ENCODE measurements at places on chromosomes 1 and 21.

DNA sequence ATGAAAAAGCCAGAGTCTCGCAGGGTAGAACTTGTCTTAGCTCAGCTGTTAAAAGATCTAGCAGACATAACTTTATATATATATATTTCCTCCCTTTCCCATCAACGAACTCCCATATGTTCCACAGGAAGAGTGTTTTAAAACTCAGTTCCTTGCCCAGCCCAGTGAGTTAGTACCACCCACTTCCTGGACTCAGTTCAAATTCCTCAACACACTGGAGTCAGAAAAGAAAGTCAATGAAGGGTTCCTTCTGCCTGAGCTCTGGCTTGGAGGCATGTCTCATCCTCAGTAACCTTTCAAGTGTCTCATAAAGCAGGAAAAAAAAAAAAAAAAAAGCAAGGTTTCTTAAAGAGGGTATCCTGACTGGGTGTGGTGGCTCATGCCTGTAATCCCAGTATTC, 15.6 kb downstream of the TPM3 start:
- DNase-seq, result no peak

- no peak for DNase-seq
These were observed 96.6 kb upstream of the KIAA1614 start for GRCh38 chr1:180816132-180816531.

DNA sequence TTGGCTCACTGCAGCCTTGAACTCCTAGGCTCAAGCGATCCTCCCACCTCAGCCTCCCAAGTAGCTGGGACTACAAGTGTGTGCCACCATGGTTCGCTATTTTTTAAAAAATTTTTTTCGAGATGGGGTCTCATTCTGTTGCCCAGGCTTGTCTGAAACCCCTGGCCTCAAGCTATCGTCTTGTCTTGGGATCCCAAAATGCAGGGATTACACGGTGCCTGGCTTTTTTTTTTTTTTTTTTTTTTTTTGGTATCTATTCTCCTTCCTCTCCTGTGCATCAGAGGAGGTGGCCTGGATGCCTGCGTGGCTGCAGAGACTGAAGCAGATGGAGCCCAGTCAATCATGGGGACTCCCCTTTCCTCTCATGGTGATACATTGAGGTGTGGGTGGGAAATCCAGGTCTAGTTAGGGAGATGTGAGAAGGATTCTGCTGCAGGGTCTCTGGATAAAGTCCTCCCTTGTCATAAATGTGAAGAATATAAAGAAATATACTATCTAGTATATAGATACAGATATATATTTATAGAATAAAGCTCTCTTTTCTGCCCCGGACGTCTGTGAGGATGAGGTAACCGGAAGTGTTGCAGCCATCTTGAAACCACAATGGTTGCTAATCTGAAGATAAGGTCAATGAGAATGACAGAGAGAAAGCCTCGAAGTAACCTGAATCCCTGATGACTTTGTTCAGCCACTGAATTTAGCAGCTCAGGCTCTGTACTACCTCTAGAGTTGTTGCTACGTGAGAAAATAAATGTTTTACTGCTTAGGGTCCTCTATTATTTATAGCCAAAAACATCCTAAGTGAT, 19.5 kb upstream of the RGSL1 start:
- DNase-seq, result no peak

DNA sequence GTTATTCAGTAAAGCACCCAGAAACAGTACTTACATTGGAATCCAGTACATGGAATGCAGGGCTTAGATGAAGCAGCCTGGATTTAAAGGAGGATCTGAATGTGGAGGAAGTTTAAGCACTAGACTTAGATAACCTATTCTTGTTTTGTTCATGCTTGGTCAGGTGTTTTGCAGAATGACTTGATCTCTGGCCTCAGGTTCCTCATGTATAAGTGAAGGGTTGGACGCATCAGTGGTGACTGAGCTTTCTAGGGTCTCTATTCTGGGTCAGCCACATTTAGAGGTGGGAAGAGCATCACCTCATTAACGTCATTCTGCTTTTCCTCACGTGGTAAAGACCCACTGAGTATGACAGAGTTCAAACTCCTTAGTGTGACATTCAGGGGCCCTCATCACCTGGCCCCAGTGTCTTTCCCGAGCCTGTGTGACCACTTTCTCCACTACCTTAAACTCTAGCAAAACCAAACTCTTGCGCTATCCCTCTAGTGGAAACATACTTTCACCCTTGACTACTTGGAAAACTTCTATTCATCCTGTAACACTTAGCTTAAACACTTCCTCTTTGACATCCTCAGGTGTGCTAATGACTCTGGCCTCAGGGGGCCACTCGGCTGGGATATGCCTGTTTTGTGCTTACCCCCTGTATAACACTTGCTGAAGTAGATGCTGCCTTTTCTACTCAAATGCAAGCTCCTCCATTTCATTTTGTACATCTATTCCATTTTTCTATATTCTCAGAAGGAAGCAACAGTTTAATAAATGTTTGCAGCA, 871 bp upstream of the ERICH3 start:
- no peak for DNase-seq

GRCh38 chr1:245310571-245311531, 156.1 kb downstream of the KIF26B start:
- no peak for DNase-seq

DNA sequence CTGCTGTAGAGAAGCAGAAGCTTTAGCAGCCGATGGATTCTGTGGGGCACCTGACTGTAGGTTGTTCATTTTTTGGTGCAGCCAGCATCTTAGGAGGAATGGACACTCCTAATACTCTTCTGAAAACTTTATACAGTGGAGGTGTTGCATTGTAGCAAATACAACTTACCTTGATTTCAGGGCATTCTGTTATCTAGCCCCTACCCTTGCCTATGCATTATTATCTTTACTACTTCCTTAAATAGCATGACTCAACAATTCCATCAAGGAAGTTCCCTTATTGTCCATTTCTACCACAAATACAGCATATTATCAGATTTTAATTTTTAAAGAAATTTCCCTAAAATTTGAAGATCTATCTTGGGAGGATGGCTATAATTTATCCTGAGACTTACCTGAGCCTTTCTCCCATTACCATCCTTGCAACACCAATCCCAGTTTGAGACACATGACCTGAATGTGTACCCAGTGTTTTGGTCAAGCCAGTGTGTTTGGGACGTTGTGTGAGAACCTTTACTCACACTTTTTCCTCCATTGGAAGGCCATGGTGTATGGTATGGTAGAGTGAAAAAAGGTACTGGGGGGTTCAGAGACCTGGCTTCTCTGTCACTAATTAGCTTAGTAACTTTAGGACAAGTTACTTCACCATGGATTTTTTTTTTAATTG, 9.2 kb downstream of the POU2F1 start:
- no peak for DNase-seq

DNA sequence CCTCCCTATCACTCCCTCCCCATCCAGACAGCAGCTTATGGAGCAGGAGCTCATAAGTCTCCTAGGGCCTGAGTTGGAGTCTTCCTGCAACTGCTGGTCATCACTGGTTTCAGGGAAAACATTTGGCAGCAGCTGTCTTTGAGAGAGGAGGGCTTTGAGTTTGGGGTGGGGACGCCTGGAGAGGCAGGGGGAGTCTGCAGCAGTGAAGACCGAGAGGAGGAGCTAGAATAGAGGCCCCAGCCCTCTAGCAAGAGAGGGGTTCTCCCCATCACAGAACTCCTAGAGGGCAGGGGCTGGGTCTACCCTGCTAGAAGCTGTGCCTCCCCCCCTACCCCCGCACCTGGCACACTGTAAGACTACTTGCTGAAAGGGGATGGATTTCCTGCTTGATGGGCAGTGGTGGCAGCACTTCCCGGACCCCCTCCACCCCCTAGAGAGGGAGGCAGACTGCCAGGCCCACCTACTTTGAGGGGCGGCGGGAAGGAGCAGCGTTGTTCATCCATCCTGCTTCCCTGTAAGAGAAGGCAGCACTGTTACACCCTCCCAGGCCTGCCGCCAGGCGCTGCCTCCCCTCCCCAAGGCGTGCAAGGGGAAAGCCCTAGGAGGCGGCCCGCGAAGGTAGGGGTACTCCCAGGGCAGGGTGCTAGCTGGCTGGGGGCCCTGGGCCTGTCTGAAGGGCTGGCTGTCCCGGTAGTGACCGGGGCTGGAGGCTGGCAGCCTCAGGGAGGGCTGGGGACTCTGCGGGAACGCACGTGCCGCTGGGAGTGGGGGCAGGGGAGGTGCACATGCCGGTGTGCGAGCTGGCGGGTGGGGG, 50.4 kb downstream of the RAP1GAP start:
- DNase-seq, result no peak

GRCh38 chr21:34771512-34772028, 102.8 kb downstream of the CLIC6 start:
- no peak for DNase-seq

DNA sequence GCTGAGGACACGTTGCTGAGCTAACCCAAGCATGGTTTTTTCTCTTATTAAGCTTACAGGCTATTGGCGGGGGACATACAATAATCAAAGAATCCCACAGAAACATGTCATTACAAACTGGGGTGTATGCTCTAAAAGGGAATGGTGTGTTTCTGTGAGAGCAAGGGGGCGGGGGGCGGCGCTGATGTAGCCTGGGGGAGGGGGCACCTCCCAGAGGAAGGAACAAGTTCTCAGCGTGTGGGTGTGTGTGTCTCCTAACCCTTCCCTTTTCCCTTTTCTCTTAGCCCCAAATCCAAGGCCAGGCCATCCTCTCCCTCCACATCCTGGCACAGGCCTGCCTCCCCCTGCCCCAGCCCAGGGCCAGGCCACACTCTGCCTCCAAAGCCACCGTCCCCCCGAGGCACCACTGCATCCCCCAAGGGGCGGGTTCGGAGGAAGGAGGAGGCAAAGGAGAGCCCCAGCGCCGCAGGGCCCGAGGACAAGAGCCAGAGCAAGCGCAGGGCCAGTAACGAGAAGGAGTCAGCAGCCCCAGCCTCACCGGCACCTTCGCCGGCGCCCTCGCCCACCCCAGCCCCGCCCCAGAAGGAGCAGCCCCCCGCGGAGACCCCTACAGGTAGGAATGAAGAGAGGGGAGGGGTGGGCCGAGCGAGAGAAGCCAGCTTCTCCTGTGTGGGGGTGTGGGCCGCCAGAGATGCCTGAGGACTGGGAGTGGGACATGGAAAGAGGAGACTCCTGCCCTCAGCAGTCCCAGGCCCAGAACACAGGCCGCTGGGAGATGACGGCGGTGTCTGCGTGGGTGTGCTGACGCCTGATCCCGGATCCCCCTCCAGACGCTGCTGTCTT, 21.9 kb downstream of the MAP7D1 start:
- DNase-seq, result no peak

GRCh38 chr21:45719177-45719802, 75.8 kb downstream of the PCBP3 start:
- no peak for DNase-seq

DNA sequence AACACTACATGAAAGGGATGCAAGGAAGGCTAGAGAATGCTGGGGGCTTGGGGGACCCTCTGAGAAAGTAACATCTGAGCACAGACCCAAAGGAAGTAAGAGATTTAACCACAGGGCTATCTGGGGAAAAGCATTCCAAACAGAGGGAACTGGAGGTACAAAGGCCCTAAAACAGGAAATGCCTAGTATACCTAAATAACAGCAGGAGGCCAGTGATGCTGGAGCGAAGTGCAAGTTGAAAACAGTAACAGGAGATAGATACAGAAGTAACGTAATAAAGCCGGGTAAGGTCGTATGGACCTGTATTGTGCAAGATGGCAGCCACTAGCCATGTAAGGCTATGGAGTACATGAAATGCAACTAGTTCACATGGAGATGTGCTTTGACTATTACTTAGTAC, 52.1 kb downstream of the CD34 start:
- no peak for DNase-seq

DNA sequence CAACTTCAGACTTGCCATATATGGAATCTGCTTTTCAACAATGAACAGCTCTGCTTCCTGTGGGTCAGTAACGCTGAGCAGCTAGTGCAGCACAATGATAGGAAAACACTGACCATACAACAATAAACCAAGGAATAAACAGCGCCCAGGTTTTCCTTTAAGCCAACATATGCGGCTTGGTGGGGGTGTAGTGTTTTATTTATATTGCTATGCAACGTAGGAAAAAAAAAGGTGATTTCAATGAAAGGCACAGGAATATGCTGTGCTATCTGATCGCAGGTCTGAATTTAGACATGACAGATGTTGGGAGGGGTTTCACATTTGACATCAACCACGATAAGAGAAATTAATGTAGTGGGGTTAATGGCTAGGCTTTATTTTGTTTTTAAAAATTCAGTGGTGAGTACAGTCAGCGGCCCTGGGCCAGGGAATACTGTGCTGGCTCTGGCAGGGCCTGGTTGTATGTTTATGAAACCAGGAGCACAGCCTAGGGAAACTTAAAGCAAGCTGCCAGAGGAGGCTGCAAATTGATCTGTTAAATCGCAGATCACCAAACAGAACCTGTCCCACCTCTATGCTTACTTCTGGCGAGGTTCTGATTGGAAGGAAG, 4.3 kb downstream of the TSPAN2 start:
- DNase-seq, result no peak

GRCh38 chr1:59276439-59276851, 20.4 kb upstream of the FGGY start:
- no peak for DNase-seq

DNA sequence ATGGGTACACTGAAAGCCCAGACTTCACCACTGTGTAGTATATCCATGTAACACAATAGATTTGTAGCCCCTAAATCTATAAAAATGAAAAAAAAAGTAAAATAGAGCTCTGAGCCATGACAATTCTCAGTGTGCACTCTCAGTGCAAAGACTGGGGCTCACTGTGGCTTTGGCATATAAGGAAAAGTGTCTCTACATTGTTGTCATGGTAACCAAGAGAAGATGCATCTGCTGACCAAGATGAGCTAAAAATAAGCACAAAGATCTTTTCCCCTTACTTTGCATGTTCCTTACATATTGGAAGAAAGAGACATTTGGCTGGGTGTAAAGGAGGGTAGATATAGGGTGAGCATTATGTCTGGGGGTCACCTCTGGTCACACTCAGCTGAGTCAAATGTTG, 12.0 kb downstream of the PGLYRP4 start:
- no peak for DNase-seq

DNA sequence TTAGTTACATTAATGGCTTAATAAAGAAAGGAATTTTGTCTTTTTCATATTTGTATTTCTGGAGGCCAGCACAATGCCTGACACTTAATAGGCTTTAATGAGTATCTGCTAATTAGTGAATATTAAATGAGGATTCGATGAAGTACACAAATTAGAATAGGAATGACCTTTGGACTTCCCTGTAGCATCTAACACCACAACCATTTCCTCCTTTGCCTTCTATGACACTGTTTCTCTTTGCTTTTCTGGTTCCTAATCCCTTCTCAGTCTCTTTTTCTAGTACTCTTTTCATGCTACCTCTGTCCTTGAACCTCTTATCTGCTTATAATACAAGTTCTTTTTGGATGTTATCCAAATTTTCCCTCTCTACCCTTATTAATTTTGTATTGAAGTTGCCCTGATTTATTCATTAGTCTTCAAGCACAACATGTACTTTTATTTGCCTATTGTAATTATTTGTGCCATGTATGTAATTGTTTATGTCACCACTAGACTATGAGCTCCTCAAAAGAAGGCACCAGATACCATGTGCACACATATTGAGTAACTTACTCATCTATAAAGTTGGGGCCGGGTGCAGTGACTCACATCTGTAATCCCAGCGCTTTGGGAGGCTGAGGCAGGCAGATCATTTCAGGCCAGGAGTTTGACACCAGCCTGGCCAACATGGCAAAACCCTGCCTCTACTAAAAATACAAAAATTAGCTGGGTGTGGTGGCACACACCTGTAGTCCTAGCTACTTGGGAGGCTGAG, 23.8 kb downstream of the RPS27 start:
- no peak for DNase-seq

- DNase-seq, result no peak
These were observed 828 bp downstream of the PNRC2 start for GRCh38 chr1:23960291-23961020.

GRCh38 chr1:115436596-115436995, 98.5 kb upstream of the NGF start:
- DNase-seq, result no peak
